ENCODE measurements at places on chromosomes 13 and 19. TPM values are rescaled to one million over a fixed set of nuclear protein-coding genes. Genes with fewer than 3 reads are reported as not detected.

- DNase-seq = no peak
Measured at GRCh38 chr19:33463199-33463598, 58.4 kb downstream of the PEPD start.

GRCh38 chr19:18999896-19000620 lies 33.3 kb downstream of the SUGP2 start:
- peak; percentile 30 for DNase-seq

DNA sequence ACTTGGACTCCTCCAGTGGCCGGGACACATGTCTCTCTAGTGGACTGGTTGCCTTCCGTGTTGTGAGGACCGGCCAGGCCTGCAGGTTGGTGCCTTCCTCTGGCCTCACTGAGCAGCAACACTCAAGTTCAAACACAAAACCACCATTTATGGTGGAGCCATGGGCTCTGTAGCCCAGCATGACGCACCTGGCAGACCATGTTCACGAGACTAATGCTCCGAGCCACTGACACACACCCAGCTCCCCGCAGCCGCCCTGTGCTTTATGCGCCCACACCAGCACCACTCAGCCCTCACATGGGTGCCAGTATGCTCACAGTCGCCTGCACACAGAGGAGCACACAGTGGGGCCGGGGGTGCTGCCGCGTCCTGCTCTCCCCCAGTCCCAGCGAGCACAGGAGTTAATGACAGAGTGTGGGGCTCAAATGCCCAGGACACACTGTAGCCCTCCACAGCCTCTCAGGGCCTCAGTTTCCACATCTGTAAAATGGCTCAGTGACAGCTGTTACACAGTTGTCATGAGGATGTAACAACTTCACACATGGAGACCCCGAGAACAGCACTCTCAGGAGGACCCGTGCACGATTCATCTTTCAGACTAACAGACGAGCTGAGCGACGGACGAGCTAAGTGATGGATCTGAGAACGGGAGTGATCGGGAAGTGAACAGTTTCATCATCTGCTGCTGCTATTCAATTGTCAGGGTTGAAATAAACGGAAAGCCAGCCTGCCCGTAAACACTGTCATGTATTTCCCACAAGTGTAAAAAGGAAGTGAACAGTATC lies 7.8 kb downstream of the GAS6 start:
- no peak for DNase-seq

DNA sequence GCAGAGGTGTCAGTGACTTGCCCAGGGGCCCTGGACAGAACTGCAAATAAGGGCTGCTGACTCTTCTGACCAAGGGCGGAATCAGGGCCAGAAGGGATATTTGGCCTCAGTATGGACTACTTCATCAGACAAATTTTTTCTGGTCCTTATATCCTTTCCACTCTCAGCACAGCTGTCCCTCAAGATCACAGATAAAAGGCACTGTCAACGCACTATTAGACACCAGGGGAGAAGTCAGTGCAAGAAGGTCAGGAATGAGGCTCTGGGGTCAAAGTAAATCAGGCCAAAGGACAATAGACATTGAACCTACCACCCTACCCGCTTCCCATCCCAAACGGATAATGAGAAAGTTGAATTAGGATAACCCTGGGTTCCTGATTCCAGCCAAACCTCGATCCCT lies 657.6 kb downstream of the UQCRFS1 start:
- DNase-seq = no peak

DNA sequence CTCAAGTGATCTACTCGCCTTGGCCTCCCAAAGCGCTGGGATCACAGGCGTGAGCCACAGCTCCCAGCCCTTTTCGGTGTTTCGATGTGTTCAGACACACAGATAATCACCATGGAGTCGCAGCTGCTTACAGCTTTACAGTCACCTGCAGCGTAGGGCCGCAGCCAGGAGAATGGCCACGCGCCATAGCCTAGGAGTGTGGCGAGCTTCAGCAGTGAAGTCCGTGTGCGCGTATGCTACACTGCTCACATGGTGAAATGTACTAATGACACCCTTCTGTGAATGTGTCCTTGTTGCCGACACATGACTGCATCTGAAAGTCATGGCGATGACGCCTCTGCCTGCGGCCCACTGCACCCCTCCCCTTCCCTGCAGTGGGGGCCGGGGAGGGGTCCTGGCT lies 23.6 kb downstream of the AP3D1 start:
- peak; percentile 70 for DNase-seq

- DNase-seq = no peak
Measured at GRCh38 chr13:48232420-48233045, 473 bp upstream of the ITM2B start.

Gene RNF113B
- total RNA-seq = not detected

DNA sequence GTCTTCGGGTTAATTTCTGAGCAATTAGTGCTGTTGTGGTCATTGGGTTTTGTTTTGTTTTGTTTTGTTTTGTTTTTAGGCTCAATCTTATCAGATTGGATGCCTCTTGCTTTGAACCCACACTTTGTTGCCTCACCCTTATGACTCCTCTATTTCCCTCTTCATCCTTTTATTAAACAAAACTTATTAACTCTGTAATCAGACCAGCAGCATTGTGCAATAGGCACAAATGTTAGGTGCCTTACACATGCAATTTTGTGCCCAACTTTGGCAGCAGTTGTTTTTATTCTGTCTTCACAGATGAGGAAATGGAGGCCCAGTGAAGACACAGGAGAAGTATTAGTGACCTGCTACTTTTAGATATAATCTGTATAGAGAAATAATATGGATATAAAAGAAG lies 377.7 kb downstream of the KCNRG start:
- no peak for DNase-seq
